CD4-positive, alpha-beta T cell treated with Interleukin-6 at 100 ng/mL for 8 hours (primary cell): ENCODE measurements at places on chromosomes 11 and 22.
A peak's percentile ranks its signal among the peaks of the same experiment; 100 is the strongest.

- peak; percentile 56 for DNase-seq
These were observed 4.0 kb downstream of the TRIM6 start for GRCh38 chr11:5600374-5600851.

GRCh38 chr11:115659061-115659963 lies 155.1 kb upstream of the CADM1 start:
- DNase-seq = no peak

GRCh38 chr11:22730319-22730718 lies 63.9 kb downstream of the GAS2 start:
- no peak for DNase-seq

- DNase-seq = no peak
These were observed 727.3 kb downstream of the LRRC4C start for GRCh38 chr11:40732132-40732531.

DNA sequence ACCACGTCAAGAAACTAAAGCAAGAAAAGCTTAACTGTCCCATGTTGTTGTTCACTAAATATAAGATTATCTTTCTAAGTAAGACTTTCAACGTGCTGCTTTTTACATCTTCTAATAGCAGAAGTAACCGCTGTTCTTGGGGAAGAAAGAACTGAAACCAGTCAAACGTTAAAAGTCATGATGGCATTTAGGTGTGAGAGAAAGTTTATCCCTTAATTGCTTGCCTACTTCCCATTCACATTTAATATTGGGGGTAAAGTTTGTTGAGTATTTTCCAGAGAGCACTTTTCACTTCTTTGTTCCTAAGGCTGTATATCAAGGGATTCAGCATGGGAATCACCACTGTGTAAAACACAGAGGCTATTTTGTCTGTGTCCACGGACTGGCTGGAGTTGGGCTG lies 970 bp downstream of the OR5B21 start:
- DNase-seq = no peak

GRCh38 chr22:42977569-42977968 lies 37.4 kb downstream of the PACSIN2 start:
- no peak for DNase-seq

DNA sequence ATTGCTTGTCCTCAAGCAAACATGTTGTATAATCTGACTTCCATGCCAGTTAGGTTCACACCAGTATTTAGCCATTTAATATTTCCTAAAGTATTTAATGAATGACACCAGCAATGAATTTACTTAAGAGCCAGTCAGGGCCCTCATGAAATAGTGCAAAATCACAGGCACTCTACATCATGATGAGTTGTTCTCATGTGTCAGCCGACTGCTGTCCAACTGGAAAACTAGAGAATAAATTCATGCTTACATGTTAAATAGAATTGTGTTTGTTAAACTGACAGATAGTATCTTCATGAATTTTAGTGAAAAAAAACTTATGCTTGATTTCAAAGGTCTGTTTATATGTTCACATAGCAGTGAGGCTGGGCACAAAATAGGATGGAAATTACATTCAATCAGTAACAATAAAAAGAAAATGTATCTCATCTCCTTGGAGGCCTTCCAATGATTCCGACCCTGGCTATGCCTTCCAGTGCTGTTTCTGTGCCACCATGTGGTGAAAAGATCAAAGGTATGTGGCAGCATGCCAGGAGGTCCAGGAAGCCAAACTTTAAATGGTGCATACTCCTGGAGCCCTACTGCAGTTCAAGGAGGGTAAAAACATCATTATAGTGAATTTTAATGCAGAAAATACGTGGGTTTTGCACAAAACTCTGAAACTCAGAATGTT lies 45.2 kb downstream of the CTSC start:
- DNase-seq = no peak

DNA sequence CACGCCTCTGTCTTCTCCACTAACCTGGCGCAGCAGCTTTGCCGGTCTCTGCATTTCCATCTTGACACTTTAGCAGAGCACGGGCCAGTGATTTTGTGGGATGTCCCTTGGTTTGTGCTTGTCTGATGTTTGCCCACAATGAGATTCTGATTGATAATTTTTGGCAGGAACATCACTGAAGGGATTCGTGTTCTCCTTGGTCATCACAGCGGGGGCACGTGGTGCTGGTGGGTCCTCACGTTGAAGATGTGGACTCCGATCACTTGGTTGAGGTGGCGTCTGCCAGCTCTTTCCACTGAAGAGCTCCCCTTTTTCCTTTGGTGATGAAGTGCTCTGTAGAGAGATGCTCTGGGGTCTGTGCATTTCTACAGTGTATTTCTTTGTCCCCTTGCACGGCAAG lies 37.2 kb downstream of the TBC1D22A start:
- DNase-seq = no peak

DNA sequence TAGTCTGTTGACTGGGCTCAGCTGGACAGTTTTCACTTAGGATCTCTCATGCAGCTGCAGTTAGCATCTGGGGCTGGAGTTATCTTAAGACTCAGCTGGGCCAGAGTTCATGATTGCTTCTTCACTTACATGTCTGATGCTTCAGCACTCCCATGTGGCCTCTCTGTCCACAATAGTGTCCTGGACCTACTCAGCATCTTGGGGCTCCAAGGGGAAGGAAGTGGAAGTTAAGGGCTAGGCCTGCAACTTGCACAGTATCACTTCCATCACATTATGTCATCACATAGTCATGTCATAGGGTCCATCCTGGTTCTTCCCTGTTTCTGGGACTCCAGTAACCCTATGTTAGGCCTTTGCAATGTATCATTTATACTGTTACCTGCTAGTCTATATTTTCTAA lies 115.9 kb downstream of the C11orf65 start:
- no peak for DNase-seq

DNA sequence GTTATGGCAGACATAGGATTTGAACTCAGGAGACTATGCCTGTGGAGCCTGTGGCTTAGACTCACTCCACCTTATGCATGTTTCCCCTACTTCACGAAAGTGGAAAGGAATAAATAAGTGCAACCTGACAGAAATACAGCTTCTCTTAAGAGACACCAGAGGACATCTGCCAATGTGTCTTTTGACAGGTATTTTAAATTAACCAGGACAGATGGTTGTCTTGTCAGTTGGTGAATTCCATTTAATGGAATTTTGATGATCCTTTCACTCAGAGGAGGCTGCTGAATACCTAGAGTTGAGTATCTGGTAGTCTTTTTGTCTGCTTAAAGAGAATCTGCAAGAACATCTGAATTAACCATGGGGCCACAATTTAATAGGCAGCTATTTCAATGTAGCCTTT lies 46.1 kb downstream of the NELL1 start:
- no peak for DNase-seq

- no peak for DNase-seq
These were observed 1.5 kb downstream of the OAF start for GRCh38 chr11:120212259-120212878.

- no peak for DNase-seq
These were observed 4.9 kb downstream of the CLDN5 start for GRCh38 chr22:19519041-19519926.

DNA sequence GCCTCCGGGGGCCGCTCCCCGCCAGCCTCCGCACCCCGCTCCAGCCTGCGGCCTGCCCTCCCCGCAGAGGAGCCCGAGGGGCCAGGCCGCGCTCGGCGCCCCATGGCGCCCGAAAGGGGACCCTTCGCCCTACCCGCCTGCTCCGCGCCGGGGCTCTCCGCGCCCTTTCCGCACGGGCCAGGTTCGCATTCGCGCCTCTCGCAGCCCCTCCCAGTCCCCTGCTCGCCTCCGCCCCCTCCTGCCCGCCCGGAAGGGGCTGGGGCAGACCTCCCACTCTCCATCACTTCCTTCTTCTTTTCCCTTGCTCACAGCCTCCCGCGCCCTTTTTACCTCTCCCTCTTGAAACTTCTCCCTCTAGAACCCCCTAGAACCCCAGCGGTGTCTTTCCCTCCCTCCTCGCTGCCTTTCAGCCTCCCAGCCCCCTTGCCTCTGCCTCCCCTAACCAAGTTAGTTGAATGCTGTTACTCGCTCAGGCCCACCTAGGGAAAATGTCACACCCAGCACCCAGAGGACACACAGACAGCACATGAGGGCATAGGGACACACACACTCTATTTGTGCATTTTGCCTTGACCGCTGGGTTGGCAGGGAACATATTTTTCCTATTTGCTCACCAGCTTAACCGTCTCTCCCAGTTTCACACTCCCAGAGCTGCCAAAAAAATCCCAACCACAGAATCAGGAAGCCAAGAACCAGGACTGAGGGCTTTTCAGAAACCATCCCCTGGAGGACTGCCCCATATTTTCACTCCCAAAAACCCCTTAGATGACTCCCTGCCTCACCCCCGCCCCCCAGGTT lies at the start of gene SLC43A3:
SLC43A3 (minus strand) TSS at position 193 of the 798 bp plus-strand sequence. CDS start 949 bp downstream, outside the sequence.
- DNase-seq = peak; percentile 60

DNA sequence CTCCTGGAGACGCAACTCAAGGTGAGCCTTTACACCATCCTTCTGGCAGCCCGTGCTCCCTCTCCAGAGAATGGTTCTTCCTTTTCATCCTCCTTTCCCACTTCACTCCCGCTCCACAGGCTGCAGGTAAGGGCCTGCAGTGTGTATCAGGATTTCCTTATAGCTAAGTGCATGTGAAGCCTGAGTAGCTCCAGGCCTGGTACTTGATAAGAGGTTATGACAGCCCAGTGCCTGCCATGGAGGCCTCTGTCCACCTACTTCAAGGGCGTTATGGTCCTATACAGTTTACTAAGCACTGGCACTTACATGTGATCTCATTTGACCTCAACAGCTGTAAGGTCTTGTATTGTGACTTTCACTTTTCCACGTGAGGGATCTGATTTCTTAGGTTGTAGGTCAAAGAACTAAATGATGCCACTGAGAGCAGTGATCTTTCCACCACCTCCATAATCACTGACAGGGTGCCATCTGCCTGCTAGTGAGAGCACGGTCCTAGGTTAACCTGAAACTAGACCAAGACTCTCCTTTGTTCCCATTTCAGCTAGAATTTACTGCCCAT lies 18.1 kb downstream of the SSH3 start:
- no peak for DNase-seq

DNA sequence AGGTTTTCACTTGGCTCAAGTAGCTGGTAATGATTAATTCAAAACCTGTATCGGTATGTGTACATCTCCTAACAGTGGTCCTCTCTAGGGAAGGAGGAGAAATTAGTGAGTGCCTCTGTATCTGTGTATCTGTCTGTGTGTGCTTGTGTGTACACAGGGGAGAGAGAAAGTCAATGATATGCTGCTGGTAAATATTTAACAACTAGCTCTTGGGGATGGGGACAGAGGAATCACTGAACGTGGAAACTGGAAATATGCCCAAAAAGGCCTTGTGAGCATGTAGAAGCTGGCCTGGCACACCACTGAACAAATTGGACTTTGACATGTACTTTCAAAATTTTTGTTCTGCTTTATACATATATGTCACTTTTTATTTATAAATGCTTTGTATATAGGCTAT lies 214.0 kb upstream of the SYN3 start:
- DNase-seq = no peak

- DNase-seq = no peak
These were observed 3.1 kb downstream of the PRDM11 start for GRCh38 chr11:45149483-45150056.

DNA sequence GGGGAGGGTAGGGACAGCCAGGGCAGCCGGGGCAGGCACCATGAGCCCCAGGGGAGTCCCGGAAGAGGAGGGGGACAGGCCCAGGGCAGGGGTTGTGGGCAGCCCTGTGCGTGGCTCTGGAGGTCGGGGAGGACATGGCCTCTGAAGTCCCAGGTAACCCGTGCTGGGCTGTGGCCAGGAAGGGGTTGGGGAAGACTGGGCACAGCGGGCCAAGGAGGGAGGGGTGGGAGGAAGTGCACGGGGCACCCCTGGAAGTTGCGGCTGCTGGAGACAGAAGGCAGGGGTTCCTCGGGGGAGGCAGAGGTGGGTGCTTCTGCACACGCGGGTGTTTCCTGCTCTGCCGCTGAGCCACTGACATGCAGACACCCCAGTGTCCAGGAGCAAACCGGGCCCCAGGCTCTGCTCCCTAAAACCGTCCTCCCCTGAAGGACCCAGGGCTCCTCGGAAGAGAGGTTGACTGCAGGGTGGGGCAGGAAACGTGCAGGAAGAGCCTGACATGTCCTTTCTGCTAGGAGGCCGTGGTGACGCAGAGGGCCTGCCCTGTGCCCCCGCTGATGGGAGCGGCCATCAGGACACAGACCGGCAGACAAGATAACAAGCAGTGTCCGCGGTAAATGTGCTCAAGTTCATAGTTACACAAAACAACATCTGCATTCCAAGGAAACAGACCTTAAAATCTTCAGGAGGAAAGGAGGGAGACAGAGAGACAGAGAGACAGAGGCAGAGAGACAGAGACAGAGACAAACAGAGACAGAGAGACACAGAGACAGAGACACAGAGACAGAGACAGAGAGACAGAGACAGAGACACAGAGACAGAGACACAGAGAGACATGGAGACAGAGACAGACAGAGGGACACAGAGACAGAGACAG lies 5.7 kb downstream of the TNNI2 start:
- peak; percentile 50 for DNase-seq

DNA sequence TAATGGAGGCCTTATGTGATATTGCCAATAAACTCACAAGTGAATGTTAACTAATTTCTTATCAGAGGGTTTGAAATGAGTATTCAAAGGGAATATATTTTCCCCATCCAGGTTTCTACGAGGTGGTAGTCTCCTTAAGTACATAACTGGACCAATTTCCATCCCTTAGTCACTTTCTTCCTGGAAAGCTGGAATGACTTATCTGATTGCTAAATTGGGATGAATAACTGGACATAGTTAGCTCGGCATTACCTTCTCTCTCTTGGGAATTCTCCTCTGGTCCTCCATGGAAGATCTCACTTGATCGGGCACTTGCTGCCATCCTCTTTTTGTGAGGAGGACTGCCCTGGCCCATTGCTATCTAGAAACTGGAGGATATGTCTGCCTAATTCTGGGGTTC lies 109.1 kb downstream of the TRPC6 start:
- DNase-seq = no peak

GRCh38 chr11:3195251-3196160 lies 23.1 kb downstream of the MRGPRG start:
- DNase-seq = no peak

- DNase-seq = no peak
These were observed 27.4 kb upstream of the PLET1 start for GRCh38 chr11:112288021-112288420.

DNA sequence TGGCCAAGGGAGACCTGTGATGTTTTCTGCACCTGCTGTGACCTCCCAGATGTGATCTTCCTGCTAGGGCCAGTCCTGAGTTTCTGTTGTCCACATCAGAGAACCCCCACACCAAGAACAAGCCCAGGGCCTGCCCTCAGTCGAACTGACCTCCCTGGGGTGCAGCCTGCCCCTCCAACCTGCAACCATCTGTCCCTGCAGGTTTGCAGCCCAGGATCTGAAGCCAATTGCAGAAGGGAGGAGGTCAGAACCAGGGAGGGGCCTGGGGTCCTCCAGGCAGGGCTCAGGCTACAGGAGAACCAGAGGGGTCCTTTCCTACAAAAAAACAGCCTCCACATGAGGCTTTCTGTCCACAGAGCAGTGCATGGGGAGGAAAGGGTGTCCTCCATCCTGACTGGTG lies 807 bp downstream of the TRIM3 start:
- no peak for DNase-seq

- DNase-seq = no peak
These were observed 7.0 kb downstream of the UNC93B1 start for GRCh38 chr11:67996622-67997474.

GRCh38 chr11:2386591-2386990 lies 9.5 kb downstream of the CD81 start:
- DNase-seq = no peak

GRCh38 chr11:64208796-64209562 lies 2.5 kb downstream of the FERMT3 start:
- DNase-seq = no peak
